Effector CD4-positive, alpha-beta T cell (primary cell): ENCODE measurements at places on chromosomes 6 and 20.

GRCh38 chr6:168123165-168123911, 44.3 kb upstream of the FRMD1 start:
- DNase-seq = no peak

- DNase-seq = no peak
Measured at GRCh38 chr6:28719275-28719940, 193.7 kb downstream of the GPX5 start.

DNA sequence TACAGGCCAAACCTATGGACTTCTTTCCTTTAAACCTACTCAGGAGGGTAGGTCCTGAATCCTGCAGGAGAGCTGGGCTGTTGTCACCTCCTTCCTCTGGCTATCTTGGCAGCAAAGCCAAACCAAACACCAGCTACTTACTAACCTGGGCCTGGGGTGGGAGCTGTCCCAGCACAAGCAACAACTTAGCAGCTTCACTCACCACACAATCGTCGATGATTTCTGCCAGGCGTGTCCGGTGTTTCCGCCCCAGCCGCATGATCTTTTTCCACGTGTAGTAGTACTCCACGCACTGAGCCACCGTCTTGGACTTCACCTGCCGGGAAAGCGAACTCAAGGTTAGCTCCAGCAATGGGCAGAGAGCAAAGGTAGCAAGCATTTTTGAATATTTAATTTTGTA, 25.4 kb upstream of the MRPS10 start:
- no peak for DNase-seq

DNA sequence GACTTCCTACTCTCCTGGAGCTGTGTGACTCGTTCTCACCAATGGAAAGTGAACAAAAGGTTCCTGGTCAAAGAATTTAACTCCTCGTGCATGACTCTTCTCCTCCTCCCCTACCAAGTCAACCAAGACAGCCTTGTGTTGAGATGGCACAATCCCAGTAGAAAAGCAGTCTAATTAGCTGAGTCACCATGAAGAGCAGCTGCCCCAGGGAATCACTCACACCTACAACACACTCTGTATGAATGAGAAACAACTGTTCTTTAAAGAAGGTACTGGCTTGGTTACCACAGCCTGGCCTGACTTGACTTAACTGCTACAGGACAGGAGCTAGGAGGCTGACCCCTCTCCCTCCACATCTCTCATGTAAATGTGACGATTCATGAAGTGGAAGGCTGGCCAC, 2.9 kb upstream of the HLA-DOB start:
- no peak for DNase-seq

DNA sequence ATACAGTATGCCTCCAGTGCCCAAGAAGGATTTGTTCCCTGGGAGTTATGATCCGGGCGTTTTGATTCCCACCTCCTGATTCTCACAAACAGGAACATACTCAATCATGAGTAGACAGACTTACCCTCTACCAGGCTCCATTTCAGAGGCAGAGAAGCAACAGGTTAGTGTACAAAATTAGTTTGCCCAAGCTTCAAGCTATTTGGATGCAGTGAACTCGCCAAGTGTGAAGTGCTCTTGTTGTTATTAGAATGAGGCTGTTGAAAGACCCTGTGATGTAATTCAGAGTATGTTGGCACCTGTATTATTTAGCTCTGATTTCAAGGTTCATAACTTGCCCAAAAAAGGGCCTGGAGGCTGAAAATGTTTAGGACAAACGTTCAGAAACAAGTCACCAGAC, 247.0 kb downstream of the PHACTR1 start:
- no peak for DNase-seq

GRCh38 chr6:27791182-27791943, 120.8 kb downstream of the OR2B2 start:
- no peak for DNase-seq

DNA sequence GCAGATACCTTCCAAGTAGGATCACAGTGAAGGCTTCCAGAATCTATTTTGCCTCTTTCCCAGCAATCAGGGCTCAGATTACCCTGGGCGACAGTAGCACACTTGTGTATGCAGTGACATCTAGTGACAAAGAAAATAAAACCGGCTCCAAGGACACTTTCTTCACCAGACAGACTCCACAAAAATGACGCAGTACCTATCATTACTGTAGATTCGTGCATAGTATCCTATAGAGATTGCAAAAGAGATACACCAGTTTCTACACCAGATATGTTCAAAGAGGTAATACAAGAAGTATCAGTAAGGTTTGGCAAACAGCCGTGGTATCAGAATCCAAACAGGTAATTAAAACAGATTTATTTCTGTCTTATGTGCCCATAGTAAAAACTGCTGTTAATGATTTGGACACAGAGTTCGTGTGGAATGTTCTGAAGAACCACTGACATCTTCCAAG, 600.4 kb upstream of the JAG1 start:
- DNase-seq = no peak

GRCh38 chr6:25403150-25403549, 124.0 kb downstream of the CARMIL1 start:
- DNase-seq = no peak

DNA sequence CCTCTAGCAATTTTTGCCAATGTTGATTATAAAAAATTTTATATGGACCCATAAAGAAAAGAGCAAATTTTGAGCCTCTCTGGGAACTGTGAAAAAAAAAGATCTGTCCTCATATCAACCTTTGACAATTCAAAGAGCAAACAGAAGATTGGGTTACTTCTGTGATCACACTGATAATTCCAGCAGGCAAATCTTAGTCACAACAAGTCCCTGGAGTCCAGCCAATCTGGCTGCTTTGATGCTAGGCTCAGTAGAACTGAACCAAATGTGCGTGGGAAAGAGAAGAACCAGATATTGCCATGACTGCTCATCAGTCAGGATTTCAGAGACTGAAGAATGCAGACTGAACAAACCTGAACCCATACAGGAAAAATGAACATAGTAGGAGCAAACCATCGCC, 438.4 kb upstream of the FLRT3 start:
- no peak for DNase-seq

- no peak for DNase-seq
Measured at GRCh38 chr6:13355043-13355945, 27.0 kb upstream of the TBC1D7 start.

- DNase-seq = no peak
Measured at GRCh38 chr6:83092756-83093399, 25.4 kb downstream of the DOP1A start.

GRCh38 chr6:170448751-170449630, 104.1 kb downstream of the PSMB1 start:
- no peak for DNase-seq

GRCh38 chr20:51011479-51011878, 11.4 kb downstream of the KCNG1 start:
- no peak for DNase-seq

DNA sequence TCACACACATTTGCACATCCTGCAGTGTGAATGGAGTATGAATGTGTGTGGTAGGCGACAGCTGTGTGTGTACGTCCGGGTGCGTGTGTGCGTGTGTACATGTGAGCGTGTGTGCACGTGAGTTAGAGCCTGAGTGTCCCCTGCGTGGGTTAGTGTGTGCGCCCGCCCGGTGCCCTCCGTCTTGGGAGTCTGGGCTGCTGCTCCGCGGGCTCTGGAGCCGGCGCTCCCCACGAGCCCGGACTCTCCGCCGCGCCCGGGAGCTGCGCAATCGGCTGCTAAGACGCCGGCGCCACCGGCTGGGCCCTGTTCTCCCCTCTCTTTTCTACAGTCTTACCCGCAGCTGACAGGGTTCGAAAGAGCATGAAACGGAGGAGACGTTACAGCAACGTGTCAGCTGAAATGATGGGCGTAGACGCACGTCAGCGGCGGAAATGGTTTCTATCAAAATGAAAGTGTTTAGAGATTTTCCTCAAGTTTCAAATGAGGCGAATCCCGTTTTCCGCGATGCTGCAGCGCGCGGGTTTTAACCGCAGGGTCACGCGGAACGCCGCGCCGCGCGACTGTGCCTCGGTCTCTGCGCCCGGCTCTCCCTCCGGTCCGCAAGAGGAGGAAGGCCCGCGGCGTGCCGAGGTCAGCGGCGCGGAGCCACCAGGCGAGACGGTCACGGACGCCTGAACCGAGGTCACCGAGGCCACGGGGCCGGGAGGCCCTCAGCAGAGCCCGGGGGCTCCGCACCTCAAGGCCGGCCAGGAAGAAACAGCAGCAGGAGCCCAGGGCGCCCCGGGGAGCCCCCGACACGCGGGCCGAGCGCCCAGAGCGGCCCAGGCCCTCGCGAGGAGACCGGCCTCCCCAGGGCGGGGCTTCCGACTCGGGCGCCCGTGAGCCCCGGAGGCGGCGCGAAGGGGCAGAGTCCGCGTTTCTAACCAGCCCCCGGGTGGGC, 95.3 kb upstream of the BHLHE23 start:
- DNase-seq = peak; percentile 34

DNA sequence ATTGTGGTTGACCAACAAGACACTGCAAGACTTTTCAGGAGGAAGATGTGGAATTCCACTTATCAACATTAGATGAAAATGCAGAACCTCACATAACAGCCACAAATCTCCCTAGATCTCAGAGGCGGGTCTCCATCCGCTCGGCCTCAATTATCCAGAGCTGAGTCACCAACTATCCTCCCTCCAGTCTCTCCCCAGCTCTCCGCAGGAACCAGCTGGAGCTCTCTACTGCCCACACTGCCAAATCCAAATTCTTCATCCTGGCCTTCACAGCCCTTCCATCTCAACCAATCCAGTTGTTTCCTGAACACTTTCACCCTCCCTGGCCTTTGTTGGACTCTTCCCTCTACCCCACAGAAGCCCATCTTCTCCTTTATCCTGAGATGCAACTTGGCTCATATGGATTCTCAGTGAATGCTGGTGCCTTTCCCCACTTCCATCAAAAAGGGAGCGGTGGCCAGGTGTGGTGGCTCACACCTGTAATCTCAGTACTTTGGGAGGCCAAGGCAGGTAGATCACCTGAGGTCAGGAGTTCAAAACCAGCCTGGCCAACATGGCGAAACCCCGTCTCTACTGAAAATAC, 3.5 kb upstream of the TGIF2 start:
- DNase-seq = no peak

DNA sequence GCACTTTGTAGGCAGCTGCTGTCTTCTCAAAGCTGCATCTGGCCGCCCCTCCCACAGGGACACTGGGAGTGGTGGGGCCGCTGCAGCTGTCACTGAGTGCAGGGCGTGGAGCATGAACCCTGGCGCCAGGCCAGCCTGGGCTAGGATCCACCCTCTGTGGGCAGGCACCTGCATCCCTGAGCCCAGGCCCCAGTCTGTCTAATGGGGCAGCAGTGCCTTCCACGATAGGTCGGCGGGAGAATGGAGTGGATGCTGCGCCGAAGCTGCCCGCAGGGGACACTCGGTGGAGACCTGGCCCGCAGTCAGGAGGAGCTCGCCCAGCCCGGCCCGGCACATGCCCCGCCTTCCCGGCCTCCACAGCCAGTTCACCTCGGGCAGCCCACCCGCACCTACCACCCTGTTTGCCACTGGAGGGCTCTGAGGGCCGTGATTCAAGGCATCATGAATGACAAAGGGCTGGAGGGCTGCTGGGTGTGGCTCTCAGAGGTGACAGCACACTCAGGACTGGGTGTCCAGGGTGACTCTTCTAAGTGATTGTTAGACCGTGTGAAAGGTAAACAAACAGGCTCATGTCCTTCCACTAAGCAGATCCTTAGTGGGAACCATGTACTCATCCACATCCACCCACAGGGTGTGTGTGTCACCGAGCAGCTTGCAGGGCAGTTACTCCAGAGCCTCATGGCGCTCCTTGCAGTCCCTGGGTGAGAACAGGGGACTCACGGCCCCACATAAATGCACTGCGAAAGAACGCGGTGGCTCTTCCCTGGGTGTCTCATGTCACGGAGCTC, 133.9 kb downstream of the AGPAT4 start:
- DNase-seq = no peak

DNA sequence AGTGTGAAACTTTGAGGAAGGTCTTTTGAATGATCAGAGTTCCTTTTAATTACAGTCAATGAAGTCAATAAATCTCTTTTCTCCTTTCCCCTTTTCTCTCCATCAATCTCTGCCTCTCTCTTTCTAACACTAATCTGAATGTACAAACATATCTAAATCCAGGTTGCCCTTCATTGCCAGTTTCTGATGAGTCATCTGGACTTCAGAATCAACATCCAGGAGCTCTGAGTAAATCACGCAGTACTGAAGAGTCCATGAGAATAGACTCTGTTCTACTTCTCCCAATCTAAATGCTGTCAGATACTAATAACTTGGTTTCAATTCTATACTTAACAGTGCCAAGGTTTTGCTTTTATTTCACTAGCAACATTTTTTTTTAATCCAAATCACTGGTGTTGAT, 238.7 kb upstream of the THEMIS start:
- no peak for DNase-seq

GRCh38 chr6:111985202-111985731, 68.6 kb upstream of the CCN6 start:
- no peak for DNase-seq

GRCh38 chr6:13398069-13398381, 69.7 kb upstream of the TBC1D7 start:
- DNase-seq = no peak

GRCh38 chr6:97697456-97697855, 414.4 kb upstream of the MMS22L start:
- DNase-seq = no peak

- no peak for DNase-seq
Measured at GRCh38 chr6:145506565-145506964, 228.8 kb downstream of the EPM2A start.
